ENCODE measurements at places on chromosomes 1 and 21.

GRCh38 chr1:72851597-72851996 is 569.3 kb upstream of the NEGR1 start:
- no peak for DNase-seq

GRCh38 chr1:58136387-58136786 is 410.1 kb downstream of the OMA1 start:
- DNase-seq: no peak

- DNase-seq: no peak
Observed at GRCh38 chr1:44390277-44390676, 14.8 kb upstream of the RNF220 start.

GRCh38 chr1:233217832-233218231 is 77.7 kb downstream of the PCNX2 start:
- DNase-seq: no peak

DNA sequence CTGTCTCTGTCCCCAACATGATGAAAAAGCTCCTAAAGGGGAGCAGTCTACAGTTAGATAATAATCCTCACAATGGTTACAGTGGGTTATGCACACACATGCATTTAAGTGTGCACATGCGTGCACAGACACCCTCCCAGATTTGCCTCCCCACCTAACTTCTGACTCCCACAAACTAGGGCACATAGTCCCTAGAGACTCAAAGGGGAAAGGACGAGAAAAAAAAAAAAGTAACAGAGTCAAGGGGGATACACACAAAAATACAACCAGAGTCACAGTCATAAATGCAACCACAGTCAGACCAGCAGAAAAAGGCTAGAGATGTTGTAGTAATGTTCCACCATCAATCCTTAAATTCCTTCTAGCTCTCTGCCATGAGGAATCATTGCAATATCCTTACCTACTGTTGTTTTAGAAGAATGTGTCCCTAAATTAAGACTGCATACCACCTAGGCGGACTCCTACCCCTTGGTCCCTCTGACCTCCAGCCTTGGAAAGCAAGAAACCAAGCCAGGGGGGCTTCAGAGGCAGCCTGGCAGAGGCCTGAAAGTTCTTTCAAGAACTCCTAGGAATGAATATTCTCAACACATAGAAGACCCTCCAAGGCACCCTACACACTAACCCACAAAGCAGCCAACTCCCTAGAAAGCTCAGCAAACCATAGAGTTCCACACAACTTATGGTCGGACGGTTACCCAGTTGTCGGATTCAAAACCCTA is 1.3 kb downstream of the CRTC2 start:
- no peak for DNase-seq

DNA sequence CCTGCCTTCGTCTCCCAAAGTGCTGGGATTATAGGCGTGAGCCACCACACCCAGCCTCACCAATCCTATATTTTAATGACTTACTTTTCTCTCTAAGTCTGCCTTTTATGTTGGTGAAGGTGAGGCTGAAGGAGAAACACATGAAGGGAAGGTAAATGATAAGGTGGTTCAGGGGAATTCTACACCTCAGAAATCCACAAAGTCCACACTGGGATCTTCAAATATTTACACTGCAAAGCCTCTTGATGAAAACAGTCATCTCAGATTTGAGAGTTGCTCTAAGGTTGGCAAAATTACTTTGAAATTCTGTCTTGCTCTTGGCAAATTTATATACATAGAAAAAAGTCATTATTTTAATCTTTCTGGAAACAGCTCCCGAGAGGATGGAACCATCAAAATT is 42.0 kb upstream of the CACHD1 start:
- DNase-seq: no peak

GRCh38 chr1:110225212-110225611 is 15.1 kb downstream of the KCNC4 start:
- DNase-seq: no peak

GRCh38 chr1:29227511-29227910 is 3.2 kb downstream of the MECR start:
- DNase-seq: no peak

DNA sequence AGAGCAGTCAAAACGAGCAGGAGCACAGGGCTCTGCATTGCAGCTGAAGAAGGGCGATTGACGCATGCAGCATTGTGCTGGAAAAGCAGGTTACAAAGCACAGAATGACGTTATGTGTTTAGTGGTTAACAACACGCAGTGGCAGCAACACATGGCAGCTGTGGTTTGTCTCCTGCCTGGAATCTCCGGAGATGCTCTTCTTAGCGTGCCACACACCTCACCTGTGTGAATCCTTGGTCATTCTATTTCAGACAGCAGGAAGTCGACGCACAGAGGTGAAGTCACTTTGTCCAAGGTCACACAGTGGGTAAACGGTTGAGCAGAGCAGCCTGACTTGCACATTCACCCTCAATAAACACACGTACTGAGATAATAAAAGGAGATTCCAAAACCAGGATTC is 14.7 kb downstream of the OBSCN start:
- no peak for DNase-seq

DNA sequence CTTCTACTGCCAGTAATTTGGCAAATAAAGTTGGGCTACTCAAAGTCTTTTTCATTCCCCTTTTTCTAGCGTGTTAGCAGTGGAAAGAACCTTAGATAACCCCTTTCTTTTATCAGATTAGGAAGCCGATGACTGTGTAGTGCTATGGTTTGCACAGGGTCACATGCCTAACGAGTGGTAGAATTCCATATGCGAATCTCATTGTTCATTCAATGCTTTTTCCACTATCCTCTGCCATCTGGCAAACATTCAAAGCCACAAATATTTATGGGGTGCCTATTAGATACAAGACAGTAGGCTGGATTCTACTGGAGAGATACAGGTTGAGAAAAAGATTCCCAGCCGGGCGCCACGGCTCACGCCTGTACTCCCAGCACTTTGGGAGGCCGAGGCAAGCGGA is 14.9 kb upstream of the IER5 start:
- no peak for DNase-seq

- no peak for DNase-seq
Observed at GRCh38 chr1:235776396-235776795, 90.3 kb downstream of the LYST start.

GRCh38 chr1:119462964-119463363 is 44.0 kb upstream of the HSD3B1 start:
- no peak for DNase-seq

- peak; percentile 4 for DNase-seq
Observed at GRCh38 chr1:88877382-88877825, 14.0 kb downstream of the GTF2B start.

- DNase-seq: no peak
Observed at GRCh38 chr1:31739346-31739745, 24.8 kb downstream of the ADGRB2 start.

- DNase-seq: no peak
Observed at GRCh38 chr1:39996396-39997004, 41.6 kb downstream of the MFSD2A start.

DNA sequence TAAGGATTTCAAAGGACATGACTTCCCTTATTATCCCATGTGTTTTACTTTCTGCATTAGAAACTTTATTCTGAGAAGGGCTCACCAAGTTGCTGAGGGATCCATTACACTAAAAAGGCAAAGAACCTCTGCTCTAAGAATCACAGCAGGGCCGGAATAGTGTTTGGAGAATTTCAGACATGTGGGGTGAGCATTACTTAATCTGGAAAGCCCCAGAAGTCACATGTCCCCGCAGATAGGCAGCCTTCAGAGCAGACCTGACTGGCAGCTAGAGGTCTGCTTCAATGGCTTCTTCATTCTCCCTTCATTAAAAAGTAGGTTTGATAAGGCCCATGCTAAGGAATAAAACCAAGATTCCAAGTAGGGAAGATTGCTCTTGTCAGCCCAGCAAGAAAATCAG is 52.6 kb upstream of the RBM15 start:
- no peak for DNase-seq

DNA sequence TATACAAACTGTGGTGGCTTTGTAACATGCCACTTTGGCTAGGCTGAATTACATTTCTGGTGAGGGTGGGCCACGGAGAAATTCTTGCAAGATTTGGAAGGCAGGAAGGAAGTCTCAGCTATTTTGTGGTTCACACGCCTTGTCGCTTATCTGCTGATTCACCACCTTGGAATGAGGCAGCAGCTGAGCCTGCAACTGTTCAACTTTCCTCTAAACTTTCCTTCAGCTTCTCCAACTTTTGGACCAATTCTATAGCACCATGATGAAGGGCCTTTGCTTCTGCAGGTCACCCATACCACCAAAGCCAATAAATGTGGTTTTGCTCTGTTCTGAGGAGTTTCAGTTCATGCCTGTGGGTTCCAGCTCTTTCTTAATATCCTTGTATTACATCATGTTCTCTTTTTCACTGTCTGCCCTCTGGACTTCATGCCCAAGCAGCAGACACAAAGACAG is 337.6 kb upstream of the SNX7 start:
- DNase-seq: no peak

GRCh38 chr1:174678657-174679056 is 230.9 kb downstream of the GPR52 start:
- DNase-seq: no peak

GRCh38 chr1:65505547-65506300 is 85.3 kb downstream of the LEPR start:
- DNase-seq: no peak

DNA sequence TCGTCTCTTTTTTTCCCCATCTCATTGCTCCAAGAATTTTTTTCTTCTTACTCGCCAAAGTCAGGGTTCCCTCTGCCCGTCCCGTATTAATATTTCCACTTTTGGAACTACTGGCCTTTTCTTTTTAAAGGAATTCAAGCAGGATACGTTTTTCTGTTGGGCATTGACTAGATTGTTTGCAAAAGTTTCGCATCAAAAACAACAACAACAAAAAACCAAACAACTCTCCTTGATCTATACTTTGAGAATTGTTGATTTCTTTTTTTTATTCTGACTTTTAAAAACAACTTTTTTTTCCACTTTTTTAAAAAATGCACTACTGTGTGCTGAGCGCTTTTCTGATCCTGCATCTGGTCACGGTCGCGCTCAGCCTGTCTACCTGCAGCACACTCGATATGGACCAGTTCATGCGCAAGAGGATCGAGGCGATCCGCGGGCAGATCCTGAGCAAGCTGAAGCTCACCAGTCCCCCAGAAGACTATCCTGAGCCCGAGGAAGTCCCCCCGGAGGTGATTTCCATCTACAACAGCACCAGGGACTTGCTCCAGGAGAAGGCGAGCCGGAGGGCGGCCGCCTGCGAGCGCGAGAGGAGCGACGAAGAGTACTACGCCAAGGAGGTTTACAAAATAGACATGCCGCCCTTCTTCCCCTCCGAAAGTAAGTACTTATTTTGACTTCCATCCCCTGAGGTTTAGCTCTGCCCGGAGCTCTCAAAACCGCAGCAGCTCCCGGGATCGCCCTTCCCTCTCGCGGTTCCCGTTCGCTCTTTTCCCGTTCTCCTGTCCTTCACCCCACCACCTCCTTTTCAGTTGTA is 1.5 kb downstream of the TGFB2 start:
- DNase-seq: peak; percentile 10

DNA sequence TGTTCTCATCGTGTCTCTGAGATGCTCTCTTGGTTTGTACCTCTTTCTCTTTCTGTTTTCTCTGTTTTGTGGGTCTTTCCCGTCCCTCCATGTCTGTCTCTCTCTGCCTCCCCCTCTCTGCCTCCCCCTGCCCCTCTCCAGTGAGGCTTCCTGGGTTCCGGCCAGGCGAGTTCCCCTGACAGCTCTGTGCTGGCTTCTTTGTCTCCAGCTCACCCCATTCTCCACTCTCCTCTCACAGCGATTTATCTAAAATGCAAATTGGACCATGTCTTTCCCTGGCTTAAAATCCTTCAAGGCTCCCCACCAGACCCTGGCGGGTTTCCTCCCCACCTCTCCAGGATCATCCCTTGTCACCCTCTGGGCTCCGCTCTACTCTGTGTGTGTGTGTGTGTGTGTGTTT is 202.4 kb upstream of the POU3F1 start:
- DNase-seq: no peak

GRCh38 chr21:43805275-43805800 is 16.0 kb downstream of the RRP1 start:
- no peak for DNase-seq

- DNase-seq: no peak
Observed at GRCh38 chr21:15472108-15473040, 257.4 kb upstream of the USP25 start.

GRCh38 chr1:116337398-116337797 is 35.6 kb upstream of the ATP1A1 start:
- no peak for DNase-seq

DNA sequence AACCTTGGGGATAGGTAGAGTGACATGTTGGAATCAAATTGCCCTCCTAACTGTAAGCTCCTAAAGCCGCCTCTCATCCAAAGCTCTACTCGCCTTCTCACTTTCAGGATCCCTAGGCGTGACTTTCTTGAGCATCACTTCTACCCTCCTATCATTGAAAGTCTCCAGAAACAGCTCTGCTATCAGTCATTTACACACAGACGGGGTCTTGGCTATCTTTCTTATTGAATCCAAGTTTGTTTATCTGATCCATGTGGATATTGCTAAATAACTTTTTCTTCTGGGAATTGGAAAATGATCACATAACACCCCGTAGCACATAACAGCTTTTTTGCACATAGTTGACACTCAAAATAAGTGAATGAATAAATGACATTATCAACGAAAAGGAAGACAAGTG is 216.4 kb upstream of the KIAA0040 start:
- DNase-seq: no peak

Measured in NCI-H748 treated with DMSO at 0.1 percent for 48 hours (cell line).